ENCODE measurements at places on chromosomes 2 and 18.

GRCh38 chr2:19038071-19039015 lies 320.1 kb downstream of the OSR1 start:
- DNase-seq, result peak; percentile 9

DNA sequence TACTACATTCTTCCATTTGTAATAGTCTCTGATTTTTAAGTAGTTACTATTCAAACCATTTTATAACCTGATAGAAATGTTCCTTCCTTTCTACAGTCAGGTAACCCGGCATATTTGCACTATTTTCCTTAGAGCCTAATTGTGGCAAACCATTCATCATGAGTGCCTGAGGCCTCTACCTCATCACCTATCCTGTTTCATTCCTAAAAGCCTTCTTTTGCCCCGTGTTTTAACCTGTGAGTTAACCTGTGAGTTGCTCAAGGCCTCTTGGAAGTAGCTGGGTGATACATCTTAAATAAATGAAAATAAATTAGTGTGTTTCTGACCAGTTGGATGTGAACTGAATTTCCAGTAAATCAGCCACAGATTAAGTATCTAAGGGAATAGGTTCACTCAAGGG lies 6.5 kb upstream of the KLHL29 start:
- DNase-seq, result no peak

- no peak for DNase-seq
These were observed 57.2 kb downstream of the TNP1 start for GRCh38 chr2:216802516-216803215.

GRCh38 chr2:41791523-41791922 lies 256.3 kb upstream of the PKDCC start:
- peak; percentile 60 for DNase-seq

DNA sequence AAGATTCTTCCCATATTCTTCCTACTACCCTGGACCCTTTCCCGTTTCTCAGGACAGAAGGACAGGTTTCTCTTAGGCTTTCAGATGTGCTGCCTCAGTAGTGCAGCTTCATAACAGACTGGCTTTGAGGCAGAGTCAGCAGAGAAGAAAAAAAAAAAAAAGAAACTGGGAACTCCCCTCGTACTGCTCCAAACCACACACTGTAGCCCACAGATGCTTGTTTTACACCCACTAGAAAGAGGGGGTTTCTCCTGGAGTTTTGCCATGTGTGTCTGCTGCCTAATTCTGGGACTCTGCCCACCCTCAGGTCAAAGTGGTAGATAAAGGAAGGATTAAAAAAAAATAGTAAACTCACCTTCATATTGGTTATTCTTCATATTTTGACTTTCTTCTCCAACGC lies 95.9 kb downstream of the NCOA1 start:
- peak; percentile 15 for DNase-seq

- DNase-seq, result peak; percentile 88
These were observed at the start of gene CDCA7 for GRCh38 chr2:173354582-173355131. Gene CDCA7, plus strand, starts transcription at chr2:173354872. Its CDS starts 92 bp downstream, at chr2:173354964.

- peak; percentile 84 for DNase-seq
These were observed 60.1 kb downstream of the LIMS1 start for GRCh38 chr2:108594132-108594981.

GRCh38 chr2:199465988-199466691 lies 8.4 kb upstream of the SATB2 start:
- DNase-seq, result no peak

DNA sequence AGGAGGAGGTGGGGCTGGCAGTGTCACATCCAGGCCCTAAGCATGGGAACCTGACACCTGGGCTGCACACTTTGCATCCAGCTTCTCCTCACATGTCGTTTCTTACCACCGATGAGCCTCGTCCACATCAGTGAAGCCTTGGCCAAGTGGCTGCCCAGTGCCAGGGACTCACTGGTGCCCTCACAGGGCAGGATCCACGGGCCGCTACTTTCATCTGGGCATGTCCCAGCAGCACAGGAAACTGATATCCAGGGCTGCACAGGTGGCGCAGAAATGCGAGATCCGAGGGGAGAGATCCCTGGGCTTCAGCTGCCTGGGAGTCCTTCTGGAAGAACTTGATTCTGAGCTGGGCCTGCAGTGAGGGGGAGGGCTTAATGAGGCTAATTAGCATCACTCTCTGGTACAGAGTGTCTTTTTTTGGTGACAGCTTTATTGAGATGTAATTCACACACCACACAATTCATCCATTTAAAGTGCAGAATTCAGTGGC lies 291.6 kb upstream of the HDAC4 start:
- DNase-seq, result no peak

- peak; percentile 41 for DNase-seq
These were observed 5.6 kb downstream of the PAX8 start for GRCh38 chr2:113273027-113273551.

DNA sequence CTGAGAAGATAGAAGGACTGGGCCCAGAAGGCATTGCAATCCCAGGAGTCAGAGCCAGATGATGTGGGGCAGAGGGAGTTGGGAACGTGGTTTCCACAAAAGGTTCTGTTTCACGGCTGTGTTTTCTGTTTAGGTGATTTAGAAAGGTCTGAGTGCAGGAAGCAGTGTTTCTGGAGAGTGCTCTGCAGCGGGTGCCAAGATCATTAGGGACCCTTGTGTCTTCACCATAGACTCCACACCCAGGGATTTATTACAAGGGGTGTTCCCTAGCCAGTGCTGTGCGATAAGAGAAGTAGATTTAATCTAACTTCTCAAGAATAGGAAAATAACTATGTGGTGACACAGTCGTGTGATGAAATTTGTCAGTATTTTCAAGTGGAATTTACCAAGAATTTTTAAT lies 221.1 kb upstream of the TPO start:
- no peak for DNase-seq

- no peak for DNase-seq
These were observed 391.7 kb downstream of the TNS1 start for GRCh38 chr2:217611056-217611455.

DNA sequence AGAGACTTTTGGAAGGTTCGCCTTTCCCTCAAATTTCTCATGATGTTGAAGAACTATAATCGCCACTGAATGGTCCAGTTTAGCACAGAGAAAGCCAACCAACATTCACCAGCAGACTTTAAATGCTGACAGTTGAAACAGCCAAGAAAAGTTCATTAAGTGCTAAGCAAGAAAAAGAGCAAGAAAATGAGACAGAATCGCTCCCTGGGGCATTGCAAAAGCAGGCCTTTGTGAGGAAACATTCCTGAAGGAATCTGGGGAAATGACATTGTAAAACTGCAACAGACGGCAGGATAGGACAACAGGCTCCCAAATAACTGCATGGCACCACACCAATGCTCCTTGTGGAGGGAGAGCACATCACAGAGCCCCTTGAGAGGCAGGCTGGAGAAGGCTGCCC lies 269.3 kb upstream of the ID2 start:
- DNase-seq, result no peak

- DNase-seq, result no peak
These were observed 52.0 kb downstream of the MRPL33 start for GRCh38 chr2:27823569-27823968.

DNA sequence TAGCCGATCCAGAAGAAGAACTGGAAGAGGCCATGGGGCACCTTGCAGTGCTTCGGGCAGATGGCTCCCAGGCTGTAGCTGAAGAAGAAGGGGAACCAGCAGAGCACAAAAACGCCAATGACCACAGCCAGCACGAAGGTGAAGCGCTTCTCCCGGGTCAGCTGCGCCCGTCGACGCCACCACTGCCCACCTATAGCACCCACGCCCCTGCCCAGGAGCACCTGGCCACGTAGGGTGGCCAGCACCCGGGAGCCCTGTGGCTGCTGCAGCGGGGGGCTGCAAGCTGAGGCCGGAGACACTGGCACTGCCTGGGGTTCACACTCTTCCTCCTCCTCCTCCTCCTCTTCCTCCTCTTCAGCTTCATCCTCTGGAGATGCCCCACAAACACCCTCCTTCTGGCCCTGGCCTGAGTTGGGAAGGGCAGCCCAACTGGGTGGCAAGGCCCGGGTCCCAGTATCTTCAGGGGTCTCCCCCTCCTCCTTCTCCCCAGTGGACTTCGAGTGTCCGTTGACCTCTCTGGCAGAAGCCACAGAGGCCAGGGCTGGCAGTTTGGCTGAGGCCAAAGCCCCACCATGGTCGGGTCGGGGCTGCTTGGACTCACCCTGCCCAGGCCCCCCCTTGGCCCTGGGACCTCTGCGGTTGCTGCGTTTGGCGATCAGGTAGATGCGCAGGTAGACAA lies 1.3 kb downstream of the ADRA2B start:
- DNase-seq, result no peak

DNA sequence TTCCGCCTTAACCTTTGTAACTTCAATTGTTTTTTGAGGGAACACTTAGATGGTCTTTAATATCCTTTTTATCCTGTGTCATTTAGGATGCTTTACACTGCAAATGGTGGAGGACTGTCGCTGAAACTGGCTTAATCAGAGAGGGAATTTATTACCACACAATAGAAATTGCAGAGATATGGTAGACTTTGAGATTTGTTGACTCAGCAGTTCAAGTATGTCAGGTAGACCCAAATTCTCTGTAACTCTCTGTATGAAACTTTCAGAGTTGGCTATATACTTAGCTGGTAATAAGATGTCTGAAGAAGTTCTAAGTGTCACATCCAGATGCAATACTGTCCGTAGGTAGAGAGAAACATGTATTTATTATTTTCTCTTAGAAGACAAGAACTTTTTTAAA lies 100.1 kb downstream of the ZNF804A start:
- DNase-seq, result no peak

- no peak for DNase-seq
These were observed 141.7 kb downstream of the SH3RF3 start for GRCh38 chr2:109270505-109271312.

GRCh38 chr2:224264259-224264658 lies 137.6 kb downstream of the FAM124B start:
- no peak for DNase-seq

DNA sequence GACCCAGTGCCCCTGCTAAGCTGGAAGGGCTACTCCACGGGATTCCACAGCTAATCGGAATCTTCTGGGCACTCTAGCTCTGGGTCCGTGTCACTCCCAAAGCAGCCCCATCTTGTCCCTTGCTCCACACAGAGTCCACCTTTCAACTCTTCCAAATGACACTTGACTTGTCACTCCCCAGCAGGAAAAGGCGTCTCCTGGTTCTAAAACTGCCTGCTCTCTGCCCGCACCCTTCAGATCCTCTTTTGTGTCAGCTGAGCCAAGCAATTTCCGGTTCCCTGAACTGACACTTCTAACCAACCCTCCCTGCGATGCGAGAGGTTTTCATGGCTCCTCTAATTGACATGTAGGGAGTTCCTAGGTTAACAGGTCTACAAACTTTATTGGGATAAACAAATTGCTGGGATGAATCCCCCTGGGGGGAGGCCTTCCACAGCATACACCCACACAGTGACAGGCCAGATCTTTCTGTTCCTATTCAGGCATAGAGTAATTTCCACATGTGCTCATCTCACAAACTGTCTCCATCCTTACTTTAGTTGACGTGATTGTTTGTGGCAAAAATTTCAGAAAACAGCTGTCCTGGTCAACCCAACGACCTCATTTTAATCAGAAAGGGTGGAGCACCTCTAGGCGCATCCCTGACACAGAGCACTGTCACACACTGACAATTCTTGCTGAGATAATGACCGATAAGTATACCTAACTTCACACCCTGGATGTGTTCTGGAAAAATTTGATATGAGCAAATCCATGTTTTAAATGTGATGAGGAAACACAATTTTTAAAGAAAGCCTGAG lies 104.9 kb downstream of the RBMS1 start:
- peak; percentile 84 for DNase-seq

DNA sequence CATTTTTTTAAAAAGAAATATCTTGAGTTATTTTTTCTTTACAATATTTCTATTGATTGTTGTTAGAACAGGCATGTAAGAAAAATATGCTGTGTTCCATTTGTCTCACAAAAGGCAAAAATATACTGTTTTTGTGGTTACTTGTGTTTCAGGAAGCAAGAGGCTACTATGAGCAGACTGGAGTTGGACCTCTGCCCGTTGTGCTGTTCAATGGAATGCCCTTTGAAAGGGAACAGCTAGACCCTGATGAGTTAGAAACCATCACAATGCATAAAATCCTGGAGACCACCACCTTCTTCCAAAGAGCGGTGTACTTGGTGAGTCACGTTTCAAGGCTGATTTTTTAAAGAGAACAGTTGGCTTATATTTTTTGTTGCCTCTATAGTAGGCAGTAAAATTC lies 54.7 kb downstream of the UGGT1 start:
- no peak for DNase-seq

GRCh38 chr18:46581648-46582047 lies 75.4 kb downstream of the LOXHD1 start:
- no peak for DNase-seq

DNA sequence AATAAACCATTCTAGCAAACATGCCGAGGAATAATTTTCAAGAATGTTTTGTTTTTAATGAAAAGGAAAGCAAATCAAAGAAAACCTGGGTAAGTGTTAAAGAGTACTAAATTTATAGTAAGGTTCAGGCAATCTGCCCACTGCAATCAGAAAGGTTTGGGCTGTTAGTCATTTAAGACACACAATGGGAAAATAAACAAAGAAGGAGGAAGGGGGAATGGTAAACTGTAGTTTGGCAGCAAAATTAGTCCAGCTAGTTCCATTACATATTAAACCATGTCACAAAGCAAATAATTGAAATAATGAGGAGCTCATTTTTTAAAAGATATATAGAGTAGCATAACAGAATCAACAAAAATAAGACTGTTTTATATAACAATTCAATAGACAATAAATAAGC lies 87.5 kb upstream of the COPS8 start:
- DNase-seq, result no peak

DNA sequence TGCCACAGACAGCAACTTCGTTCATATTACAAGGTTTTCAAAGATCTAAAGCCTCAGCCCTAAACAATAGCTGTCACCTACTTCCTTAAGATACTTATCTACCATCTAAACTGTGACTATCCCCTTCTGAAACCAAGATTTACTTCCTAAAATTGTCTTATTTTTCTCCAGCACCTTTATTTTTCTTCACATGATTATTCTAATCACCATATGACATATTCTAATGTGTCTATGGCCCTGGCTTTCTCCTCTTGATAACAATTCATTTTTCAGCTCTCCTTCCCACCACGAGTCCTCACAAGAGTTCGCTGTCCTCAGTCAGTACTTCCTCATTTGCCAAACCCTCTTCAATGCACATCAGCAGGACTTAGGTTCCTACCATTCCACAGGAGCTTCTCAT lies 53.9 kb downstream of the RTTN start:
- peak; percentile 88 for DNase-seq

- DNase-seq, result peak; percentile 89
These were observed 982.1 kb downstream of the TSN start for GRCh38 chr2:122737429-122738077.

DNA sequence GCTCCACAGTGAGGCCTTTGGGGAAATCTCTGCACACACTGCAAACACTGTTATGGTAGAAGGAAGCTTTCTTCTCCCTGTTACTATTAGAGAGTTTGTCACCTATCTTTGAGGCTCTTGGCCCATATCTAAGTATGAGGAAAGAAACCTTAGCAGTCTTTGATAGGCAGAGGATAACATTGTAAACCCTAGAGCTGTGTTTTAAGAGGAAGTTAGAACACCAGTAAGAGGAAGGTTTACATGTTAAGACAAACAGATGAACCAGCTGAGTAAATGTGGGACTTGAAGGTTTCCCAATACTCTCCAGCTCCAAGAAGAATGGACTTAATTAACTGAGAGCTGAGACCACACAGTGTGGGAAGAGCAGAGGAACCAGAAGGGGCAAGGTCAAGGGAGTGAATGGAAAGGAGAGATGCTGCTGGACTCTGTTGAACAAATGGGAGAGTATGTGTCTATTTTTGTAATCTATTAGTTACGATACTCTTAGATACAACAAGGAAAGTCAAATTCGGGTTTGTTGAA lies 257.0 kb downstream of the DPP10 start:
- DNase-seq, result no peak

Measured in hematopoietic multipotent progenitor cell treated with erythropoietin and hydrocortisone succinate and interleukin-3 and kit ligand, for 4 days (in vitro differentiated cells).